Glutamatergic neuron (in vitro differentiated cells): ENCODE measurements at places on chromosomes 3 and 15.

GRCh38 chr3:16906682-16907081 is 21.9 kb downstream of the PLCL2 start:
- DNase-seq, result no peak

DNA sequence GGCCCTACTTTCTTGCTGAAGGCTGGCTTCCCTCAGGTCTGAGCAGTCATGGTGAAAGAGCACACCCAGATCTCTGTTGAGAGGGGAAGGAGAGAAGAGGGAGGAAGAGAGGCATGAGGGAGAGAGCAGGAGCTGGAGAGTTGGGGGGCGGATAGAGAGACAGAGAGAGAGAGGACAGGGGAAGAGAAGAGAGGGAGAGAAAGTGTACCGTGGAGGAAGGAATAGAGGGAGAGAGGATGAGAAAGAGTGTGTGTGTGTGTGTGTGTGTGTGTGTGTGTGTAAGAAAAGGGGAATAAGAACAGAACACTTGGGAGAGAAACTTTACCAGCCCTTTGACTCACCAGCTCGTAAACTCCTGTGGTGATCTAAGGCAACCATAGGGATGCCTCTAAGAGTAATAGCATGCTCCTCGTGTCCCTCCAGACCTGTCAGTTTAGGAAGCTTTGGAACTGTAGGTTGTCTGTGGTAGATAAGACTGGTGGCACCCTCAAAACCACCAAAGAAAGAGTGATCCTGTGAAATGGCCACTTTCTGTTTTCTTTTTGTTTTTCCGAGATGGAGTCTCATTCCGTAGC is 18.2 kb downstream of the ZNF592 start:
- DNase-seq, result no peak

GRCh38 chr3:185936273-185936629 is 1.6 kb downstream of the TRA2B start:
- DNase-seq, result no peak

GRCh38 chr15:48427479-48427878 is 96.2 kb downstream of the DUT start:
- no peak for DNase-seq

DNA sequence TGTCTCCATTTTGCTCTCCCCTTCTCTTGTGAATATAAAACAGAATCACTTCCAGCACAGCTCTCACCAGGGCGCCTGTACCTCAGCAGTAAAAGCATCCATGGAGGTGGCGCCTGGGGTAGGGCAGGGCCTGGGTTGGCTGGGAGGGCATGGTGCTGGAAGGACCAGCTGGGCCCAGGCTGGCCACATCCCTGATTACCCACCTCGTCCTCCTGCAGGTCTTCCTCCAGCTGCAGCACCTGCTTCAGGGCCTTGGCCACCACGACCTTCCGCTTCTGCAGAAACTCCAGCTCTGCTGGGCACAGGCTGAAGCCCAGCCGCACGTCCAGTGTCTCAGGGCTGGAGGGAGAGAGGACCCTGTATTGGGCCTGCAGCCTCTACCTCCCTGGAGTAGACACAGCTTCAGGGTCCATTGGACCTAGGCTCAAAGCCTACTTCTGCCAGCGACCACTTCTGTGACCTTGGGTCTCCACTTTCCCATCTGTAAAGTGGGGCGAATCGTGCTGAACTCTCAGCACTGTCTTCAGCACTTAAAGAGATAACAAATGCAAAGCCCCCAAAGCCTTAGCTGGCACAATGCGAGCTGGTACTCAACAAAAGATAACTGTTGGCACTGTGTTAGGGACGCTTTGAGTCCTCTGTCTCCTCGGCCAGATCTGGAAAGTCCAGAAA is 23.8 kb downstream of the PLA2G4E start:
- DNase-seq, result no peak

DNA sequence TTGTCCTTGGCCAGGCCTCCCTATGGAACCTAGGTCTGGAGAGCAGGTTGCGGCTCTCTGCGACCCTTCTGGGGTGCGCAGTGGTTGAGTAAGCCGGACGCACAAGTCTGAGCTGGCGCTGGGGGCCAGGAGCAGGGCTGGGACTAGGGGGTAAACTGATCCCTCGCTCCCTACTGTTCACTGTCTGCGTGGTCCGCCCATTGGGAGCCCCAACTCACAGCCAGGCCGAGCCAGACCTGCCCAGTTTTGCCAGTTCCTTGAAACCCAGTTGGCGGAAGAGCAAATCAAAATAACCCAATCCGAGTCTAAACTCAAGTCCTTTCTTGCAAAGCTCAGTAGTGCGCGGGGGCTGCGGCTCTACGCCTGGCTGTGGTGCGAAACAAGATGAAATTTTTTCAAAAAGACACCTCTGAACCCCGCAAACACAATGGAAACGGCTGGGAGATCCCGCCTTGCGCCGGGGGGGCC is 17.5 kb downstream of the RGMA start:
- DNase-seq, result no peak

GRCh38 chr3:70824773-70825172 is 512.3 kb upstream of the MDFIC2 start:
- DNase-seq, result no peak

- DNase-seq, result no peak
Measured at GRCh38 chr3:132984181-132984580, 54.0 kb upstream of the TMEM108 start.

- no peak for DNase-seq
Measured at GRCh38 chr15:41648097-41648496, 12.1 kb upstream of the MGA start.

DNA sequence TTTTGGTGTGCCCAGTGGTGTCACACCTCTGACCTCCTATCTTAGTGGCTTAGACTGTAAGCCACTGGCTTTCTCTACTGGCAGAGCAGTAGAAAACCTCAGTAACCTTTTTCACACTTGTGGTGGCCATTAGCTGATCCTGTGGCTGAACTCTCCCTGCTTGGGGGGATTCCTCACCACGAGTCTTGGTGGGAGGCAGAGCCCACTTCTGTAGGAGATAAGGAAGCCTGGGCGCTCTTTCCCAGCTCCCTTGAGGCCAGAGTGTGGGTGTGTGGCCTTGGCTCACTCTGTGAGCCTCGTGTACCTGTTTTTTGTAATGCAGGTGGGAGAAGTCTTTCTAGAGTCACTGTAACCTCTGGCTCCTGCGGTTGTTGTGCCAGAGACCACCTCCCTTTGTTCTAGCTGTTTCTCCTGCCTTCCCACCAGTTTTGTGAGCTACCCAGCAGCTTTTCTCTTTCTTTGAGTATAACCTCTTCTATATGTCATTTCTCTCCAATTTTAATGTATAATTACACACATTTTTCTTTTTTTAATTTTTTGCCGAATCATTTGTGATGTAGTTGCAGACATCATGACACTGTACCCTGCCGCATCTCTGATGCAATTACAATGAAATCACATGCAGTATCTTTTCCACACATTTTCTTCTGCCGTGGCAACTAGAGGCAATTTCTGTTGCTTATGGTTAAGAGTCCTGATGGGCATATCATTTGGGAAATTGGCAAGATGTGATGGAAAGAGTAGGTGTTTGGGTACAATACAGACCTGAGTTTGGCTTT is 13.8 kb downstream of the XCR1 start:
- no peak for DNase-seq

- no peak for DNase-seq
Measured at GRCh38 chr3:48926425-48927392, 8.1 kb downstream of the ARIH2 start.

DNA sequence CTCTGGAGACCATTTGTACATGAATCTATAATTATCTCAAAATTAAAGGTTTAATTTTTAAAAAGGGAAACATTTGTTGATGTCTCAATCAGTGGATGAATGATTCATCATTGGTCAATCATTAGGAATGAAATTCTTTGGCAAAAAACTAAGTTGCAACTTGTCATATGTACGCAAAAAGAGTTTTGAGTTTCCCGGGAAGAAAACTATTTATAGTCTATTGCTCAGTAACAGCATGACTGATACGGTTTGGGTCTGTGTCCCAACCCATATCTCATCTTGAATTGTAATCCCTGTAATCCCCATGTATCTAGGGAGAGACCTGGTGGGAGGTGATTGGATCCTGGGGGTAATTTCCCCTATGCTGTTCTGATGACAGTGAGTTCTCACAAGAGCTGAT is 765.8 kb upstream of the ROBO1 start:
- DNase-seq, result no peak

- DNase-seq, result no peak
Measured at GRCh38 chr3:52373676-52374075, 57.6 kb downstream of the DNAH1 start.

GRCh38 chr3:13770170-13771169 is 109.4 kb downstream of the WNT7A start:
- no peak for DNase-seq

- no peak for DNase-seq
Measured at GRCh38 chr3:32280262-32280910, 41.9 kb downstream of the CMTM8 start.

DNA sequence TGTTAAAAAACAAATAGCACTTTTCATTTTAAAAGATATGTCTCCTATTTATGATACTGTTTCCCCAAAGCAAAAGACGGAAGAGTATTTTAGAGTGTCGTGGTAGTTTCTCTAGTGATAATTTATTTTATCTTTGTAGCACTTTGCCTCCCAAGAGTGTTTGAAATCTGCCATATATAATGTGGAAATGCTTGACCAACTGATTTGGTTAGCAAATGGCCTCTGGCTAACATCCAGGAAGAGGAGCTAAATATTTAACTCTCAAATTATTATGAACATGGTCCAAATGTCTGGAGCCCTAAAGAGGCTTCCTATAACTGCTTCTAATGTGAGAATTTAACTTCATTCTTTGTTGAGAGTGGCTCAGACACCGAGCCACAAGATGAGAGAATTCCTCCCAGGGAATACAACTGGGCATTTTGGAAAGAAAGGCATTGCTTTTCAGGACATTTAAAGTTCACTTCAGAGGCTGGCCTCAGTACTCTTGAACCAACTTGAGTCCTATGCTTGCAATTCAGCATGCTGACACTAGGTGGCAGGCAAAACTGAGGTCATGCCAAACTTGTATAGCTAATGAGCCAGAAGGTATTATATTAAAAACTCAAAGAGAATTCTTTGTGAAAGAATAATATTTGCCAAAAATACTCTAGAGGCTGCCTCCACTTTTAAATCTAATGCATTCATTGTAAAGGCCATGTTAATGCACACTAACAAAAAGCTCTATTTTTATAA is 104.5 kb downstream of the RARB start:
- DNase-seq, result peak; percentile 22

DNA sequence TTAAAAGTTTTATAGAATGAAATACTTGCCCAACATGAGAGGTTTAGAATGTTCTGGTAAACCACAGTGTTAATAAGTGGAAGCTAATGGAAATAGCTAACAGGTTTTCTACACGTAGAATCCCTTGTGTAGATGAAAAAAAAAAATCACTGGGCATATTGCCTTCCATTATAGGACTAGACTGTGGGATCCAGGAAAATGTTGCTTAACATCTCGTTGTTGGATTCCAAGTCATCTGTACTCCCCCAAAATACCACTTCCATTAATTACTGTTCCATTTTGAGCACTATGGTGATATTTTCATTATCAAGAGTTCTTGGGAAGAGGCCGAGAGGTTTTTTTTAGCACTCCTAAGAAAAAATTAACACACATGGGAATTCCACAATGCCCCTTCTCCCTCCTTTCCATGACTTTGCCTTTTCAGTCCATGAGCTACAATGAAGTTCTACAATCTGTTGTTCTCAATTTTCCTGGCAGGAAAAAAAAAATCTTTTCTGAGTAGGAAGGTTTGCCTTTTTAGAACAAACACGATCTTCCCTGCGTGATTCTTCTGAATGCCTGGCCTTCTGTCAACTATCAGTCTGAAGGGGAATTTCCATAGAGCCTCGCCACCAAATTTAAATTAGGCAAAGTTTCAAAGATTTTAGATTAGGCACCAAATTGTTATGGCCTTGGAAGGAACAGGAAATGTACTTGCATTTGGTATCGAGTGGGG is 74.4 kb upstream of the CTDSPL start:
- DNase-seq, result no peak

DNA sequence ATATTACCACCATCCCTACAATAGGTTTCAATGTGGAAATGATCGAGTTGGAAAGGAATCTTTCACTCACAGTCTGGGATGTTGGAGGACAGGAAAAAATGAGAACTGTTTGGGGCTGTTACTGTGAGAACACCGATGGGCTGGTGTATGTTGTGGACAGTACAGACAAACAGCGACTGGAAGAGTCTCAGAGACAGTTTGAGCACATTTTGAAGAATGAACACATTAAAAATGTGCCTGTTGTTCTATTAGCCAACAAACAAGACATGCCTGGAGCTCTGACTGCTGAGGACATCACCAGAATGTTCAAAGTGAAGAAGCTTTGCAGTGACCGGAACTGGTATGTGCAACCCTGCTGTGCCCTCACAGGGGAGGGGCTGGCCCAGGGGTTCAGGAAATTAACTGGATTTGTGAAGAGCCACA is 510 bp downstream of the ARL14 start:
- DNase-seq, result no peak

DNA sequence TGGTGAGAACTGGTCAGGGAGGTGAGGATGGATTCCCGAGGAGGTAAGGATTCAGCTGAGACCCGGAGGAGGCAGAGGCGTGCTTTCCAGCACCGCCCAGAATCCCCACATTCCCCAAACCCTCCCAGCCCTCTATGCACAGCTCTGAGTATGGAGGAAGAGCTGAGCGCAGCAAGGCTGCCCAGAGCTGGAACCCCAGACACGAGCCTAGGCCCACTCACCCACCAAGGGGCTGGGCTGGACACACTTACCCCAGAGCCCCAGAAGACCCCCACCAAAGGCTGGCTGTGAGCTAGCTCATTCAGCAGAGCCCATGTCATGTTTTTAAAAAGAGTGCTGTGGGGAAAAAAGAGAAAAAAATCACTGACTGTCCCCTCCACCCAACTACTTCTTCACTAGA is 271.5 kb downstream of the XXYLT1 start:
- DNase-seq, result no peak

DNA sequence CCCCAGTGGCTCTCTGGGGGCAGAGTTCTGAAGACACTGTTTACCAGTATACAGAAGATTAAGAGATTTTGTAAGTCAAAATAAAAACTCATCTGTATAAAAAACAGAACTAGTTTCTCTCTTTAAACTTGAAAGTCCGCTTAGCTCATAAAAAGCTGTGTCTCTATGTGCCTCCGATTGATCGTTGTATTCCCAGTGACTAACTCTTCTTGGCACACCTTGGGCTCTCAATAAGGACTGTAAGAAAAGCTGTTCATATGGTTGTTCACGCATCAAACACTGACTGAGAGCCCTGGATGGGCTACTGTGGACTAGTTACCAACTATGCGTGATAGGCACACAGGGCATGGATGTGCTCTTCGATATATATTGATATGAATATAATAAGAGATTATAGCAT is 107.9 kb downstream of the P3H2 start:
- no peak for DNase-seq

GRCh38 chr15:98514034-98514622 is 134.2 kb upstream of the IGF1R start:
- no peak for DNase-seq

DNA sequence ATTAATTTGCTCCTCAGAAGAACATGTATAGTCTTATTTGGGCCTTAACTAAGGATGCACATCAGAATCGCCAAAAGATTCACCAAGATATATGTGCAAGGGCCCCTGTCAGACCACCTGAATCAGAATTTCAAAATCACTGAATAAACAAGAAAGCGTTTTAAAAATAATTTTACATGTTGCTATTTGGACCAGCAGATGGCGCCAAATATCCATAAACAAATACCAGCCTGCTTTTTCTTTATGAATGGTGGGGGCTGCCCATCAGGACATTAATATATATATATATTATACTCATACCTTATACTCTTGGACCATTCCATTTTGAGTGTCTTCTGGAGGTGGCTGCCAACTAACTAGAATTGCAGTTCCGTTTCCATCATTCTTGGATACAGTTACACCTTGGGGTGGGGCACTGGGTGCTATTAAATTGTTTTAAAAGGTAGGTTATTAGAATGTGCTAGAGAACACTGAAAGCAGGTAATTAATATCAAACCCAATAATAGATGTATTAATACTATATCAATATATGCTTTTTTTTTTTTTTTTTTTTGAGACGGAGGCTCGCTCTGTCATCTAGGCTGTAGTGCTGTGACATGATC is 1108.3 kb downstream of the ROBO1 start:
- no peak for DNase-seq
